ENCODE measurements at places on chromosomes 3 and 15. TPM values are rescaled to one million over a fixed set of nuclear protein-coding genes. Genes with fewer than 3 reads are reported as not detected.

The GPR15 gene
- total RNA-seq = not detected

GRCh38 chr15:56805466-56806147 is 72.3 kb upstream of the ZNF280D start:
- no peak for DNase-seq

DNA sequence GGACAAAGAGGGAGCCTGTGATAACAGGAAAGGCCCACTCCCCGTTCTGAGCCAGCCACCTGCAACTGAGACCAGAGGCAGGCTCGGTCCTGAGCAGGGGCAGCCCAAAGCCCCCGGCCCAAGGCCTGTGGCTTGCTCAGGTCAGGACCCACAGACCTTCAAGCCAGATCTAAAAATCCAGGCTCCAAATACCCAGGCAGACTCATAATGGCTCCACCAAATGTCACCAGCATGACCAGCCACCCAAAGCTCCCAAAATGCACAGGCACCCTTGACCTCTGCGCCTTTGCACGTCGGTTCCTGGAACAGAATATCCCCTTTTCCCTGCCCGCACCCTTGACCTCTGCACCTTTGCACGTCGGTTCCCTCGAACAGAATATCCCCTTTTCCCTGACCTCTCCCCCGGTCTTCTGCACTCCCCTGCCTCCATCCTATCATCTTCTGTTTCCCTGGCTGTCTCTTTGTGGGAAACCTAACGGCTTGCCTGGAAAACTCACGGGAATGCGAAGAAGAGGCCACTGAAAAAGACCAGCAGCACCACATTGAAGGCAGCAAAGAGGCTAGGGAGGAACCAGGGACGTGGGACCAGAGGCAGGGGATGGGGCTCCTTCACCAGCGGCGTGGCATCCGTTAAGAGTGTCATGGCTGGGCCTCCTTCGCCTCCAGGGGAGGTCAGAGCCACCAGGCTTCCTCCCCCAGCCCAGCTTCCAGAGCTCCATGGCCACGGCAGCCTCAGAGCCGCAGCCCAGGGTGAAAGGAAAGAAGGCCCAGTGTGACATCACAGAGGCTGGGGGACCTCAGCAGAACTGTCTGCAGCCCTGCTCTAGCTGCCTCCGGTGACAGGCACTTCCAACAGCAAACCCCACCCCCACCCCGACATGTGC is at the start of gene ZDHHC19:
Gene ZDHHC19 (minus strand): TSS at position 728 of the 884 bp plus-strand sequence. CDS start 85 bp downstream, at position 643.
- DNase-seq = peak; percentile 26

The ZNF445 gene
- total RNA-seq = 12.8 TPM

The ALDH1L1 gene
- total RNA-seq = 21.5 TPM

- DNase-seq = no peak
These were observed 46.2 kb upstream of the EPHA3 start for GRCh38 chr3:89061259-89061658.

The PP2D1 gene
- not detected for total RNA-seq

- DNase-seq = no peak
These were observed 113.6 kb upstream of the TPM1 start for GRCh38 chr15:62929000-62929357.

The CDCP1 gene
- 0.38 TPM for total RNA-seq

The DAZL gene
- not detected for total RNA-seq
